ENCODE measurements at places on chromosomes 7 and 10. TPM values are rescaled to one million over a fixed set of nuclear protein-coding genes. Genes with fewer than 3 reads are reported as not detected.

Gene LBX1
- total RNA-seq: not detected

Gene HHEX
- 12.5 TPM for total RNA-seq

Gene ANKRD22
- total RNA-seq: 0.27 TPM

Gene CUZD1
- total RNA-seq: 1.8 TPM

Gene DBNL
- 70.2 TPM for total RNA-seq

Gene GPR141
- not detected for total RNA-seq

Gene OPN1SW
- total RNA-seq: not detected

Gene KCNH2
- total RNA-seq: 0.37 TPM

Gene DGKI
- 0.86 TPM for total RNA-seq

Gene RAPGEF5
- total RNA-seq: 0.12 TPM

Gene CALCR
- total RNA-seq: not detected

Gene UPF2
- total RNA-seq: 16.2 TPM
